ENCODE measurements at places on chromosomes 2 and 18.

DNA sequence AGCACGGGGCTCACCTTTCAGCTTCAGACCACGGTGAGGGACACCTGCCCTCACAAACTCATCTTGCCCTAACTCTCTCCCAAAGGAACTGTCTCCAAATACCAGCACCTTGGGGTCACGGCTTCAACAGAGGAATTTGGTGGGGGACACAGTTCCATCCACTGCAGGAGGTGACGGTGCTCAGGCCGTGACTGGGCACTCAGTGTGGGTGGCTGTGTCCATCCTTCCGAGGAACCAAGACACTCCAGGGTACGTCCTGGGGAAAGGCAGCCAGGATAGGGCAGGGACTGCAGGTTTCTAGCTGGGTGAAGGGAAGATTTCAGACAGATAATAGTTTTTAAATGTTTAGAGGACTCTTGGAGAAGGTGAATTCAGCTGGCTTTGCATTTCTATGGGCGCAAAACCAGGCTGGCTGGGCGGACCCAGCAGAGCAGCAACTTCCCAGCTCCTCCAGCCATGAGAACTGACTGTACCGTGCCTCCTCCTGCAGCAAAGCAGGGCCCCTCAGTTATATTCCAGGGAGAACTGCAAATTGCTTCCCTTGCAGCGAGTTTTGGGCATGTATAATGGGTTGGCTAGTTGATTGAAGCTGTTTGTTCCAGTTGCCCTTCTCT, 23.9 kb upstream of the ALLC start:
- DNase-seq, result no peak

GRCh38 chr2:32614084-32614483, 13.8 kb upstream of the TTC27 start:
- no peak for DNase-seq

DNA sequence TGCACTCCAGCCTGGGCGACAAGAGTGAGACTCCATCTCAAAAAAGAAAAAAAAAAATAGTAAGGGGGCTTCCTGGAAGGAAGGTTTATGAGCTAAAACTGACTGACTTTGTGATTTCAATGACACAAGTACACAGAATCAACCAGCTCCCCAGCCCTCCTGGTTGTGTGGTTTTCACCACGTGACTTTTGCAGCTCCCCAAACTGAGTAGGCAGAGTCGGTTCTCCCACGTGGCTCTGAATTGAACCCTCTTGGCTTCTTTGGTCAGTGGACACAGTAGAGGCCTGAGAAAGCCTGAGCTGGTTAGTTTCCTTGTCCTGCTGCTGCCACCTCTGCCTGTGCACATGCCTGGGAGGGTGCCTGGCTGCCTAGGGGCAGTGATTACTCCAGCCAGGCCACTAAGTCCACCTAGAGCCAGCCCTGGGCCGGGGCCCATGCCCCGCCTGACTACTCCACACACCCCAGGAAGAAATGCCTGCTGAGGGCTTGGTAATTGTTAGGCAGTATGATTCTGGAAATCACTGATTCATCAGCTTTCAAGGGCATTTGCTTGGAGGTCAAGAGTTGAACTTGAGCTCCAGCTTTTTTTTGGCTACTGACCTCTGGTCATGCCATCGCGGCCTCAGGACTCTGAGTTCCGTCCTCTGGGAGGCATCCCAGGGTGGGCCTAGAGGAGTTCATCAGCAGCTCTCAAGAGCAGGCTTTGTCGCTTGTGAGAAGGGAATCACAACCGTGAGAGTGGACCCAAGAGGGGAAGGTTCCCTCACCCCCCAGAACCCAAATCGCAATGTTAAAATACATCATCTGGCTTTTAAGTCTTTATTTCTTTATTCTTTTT, 431.9 kb upstream of the HS6ST1 start:
- DNase-seq, result no peak

- DNase-seq, result no peak
Measured at GRCh38 chr2:199811346-199811745, 39.6 kb downstream of the FTCDNL1 start.

DNA sequence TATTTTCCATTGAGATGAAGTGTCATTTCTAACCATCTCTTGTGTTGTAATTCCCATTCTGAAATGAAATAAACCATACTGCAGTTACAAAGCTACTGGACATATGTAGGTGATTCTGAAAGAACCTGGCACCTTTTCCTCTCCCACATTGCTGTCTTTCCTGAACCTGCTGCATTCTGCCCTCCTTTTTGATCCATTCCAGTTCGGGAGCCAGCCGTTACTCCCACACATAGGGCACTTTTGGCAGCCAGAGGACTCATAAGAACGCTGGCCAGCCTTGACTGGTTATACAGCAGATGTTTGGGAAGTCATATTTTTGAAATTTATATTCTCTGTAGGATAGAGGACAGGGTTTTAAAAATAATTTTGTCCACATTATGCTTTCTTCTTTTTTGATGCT, 369.8 kb upstream of the CDH7 start:
- DNase-seq, result no peak

DNA sequence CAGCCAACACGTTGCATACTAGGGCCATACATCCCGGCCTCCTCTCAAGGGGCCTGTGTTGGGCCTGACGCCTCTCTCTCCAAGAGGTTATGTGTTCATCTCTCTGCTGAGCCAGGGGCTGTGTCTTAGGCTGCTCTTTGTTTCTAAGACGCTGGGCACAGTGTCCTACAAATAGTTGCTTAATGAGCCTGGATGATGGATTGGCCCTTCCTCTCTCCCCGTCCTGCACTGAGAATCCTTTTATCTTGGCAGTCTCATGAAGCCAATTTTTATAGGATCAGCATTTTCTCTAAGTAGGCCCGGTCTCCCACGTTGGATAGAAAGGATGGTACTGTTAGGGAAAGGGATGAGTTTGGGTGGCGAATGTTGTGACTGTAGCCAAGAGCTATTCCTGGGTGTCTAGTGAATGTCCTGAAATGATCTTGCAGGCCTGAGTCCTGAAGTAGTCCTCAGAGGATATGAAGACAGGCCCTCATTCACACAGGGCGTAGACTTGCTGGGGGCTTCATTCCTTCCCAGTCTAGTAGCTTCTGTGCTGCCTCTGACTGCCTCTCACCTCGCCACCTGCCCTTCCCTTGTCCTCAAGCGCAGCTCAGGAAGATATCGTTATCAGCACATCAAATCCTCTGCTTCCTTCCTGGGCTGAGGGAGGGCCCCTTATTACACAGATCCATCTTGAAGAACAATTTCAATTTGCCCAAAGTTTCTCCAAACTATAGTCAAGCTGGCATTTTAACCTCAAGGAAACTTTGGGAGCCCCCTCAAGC, 8.8 kb downstream of the LBH start:
- DNase-seq, result no peak

- DNase-seq, result peak; percentile 18
Measured at GRCh38 chr2:108591163-108591562, 56.9 kb downstream of the LIMS1 start.

- peak; percentile 26 for DNase-seq
Measured at GRCh38 chr18:51030537-51031258, 685 bp downstream of the SMAD4 start.

GRCh38 chr2:96655526-96655925, 13.0 kb downstream of the FER1L5 start:
- peak; percentile 52 for DNase-seq

DNA sequence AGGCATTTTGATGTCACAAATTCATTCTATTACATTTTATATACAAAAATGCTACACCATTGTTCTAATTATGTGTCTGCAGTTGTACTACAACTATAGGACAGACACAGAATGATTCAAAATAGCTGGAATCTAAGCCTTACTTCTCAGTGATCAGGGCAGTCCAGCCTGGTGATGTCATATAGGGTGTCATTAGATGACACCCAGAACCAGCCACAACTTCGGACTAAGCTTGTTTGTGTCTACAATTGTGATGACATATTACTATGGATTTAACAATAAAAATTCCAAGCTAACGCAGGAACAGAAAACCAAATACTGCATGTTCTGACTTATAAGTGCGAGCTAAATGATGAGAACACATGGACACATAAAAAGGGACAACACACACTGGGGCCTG, 31.0 kb downstream of the M1AP start:
- DNase-seq, result no peak

GRCh38 chr18:65988386-65988785, 237.6 kb downstream of the CDH7 start:
- no peak for DNase-seq

DNA sequence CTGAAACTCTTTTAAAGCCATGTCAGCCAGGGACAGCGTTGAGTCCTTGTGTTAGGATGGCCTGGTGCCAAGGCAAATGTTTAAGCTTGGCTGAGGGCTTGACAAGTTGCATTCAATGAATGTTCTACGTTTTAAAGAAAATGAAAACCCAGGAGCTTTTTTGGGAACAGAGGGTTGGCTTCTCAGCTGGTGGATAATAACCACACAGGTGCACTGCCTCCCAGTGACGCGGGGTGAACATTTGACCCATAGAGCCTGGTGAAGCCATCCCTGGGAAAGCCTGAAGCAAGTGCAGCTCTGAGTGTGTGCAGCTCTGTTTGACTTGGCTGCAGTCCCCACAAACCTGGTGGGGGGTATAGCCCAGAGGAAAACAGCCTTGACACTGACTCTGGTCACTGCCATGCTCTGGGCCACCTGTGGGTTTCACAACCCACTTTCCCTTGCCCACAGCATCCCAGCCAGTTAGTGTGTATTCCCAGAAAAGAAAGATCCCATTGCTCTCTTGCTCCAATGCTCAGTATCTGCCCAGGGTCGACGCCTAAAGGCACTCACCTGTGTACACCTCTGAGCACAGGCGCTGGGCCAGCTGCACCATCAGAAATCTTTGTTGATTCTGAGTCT, 874.9 kb downstream of the RNF144A start:
- no peak for DNase-seq

GRCh38 chr2:11175293-11175795, 20.1 kb downstream of the SLC66A3 start:
- peak; percentile 56 for DNase-seq

- no peak for DNase-seq
Measured at GRCh38 chr2:106269591-106270291, 75.6 kb upstream of the UXS1 start.

DNA sequence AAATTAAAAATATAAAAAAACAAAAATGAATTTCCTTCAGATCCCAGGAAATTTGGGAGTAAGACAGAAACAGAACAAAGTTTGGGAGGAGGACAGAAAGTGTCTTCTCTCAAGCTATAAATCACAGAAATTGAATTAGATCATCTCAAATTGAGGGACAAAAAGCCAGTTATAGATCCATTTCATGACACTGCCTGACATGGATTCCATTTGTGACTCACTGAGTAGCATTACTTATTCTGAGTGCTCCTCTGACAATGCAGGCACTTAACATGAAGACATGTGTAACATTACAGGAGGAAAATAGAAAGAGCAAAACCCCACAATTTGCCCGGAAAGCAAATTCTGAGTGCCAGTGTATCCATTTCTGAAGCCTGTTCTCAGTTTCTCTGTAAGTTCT, 63.9 kb upstream of the CREB1 start:
- DNase-seq, result no peak

- DNase-seq, result peak; percentile 8
Measured at GRCh38 chr2:37993143-37993542, 68.1 kb downstream of the RMDN2 start.

All from AML-193 (cell line).